A549 treated with CpdA at 1 μM for 4 hours (cell line): ENCODE measurements at places on chromosomes 3 and 15. TPM values are rescaled to one million over a fixed set of nuclear protein-coding genes. Genes with fewer than 3 reads are reported as not detected.

Gene TICRR
- total RNA-seq, result 12.8 to 15.7 TPM (median 14.9 TPM) in 5 replicates

Gene AADACL2
- total RNA-seq, result not detected in 5 replicates

Gene ERC2
- 0.09 TPM in 1 of 5 replicates, not detected in the others for total RNA-seq

Gene TRH
- total RNA-seq, result not detected in 5 replicates

Gene CASR
- total RNA-seq, result not detected in 5 replicates

Gene IGSF10
- 0.59 to 1.2 TPM (median 0.78 TPM) in 5 replicates for total RNA-seq

Gene NPAP1
- total RNA-seq, result not detected in 5 replicates

Gene MEF2A
- total RNA-seq, result 11.2 to 16.2 TPM (median 14.0 TPM) in 5 replicates

Gene CCDC174
- 10.8 to 16.7 TPM (median 12.8 TPM) in 5 replicates for total RNA-seq

Gene CSTA
- total RNA-seq, result 0.73 to 1.7 TPM (median 1.1 TPM) in 5 replicates

Gene ACTC1
- 0.22 to 0.63 TPM (median 0.37 TPM) in 5 replicates for total RNA-seq

Gene NEK10
- 0.84 to 1.5 TPM (median 1.2 TPM) in 5 replicates for total RNA-seq

Gene GOLGA8S
- 0.10 to 0.20 TPM (median 0.15 TPM) in 5 replicates for total RNA-seq

Gene B3GNT5
- total RNA-seq, result 13.8 to 18.3 TPM (median 15.2 TPM) in 5 replicates

Gene ZBTB47
- total RNA-seq, result 4.7 to 7.5 TPM (median 5.9 TPM) in 5 replicates

Gene SERPINI2
- total RNA-seq, result not detected in 5 replicates

Gene LACTB
- total RNA-seq, result 24.7 to 38.6 TPM (median 25.6 TPM) in 5 replicates

Gene GYG1
- 34.2 to 43.0 TPM (median 35.5 TPM) in 5 replicates for total RNA-seq

Gene ROPN1
- not detected in 5 replicates for total RNA-seq

Gene CCR8
- not detected in 5 replicates for total RNA-seq

Gene ACOX2
- total RNA-seq, result 6.7 to 13.0 TPM (median 10.9 TPM) in 5 replicates

Gene DPPA2
- not detected in 5 replicates for total RNA-seq

Gene PPP2R3A
- 2.3 to 3.8 TPM (median 2.9 TPM) in 5 replicates for total RNA-seq

Gene HACD2
- total RNA-seq, result 36.8 to 40.4 TPM (median 39.3 TPM) in 5 replicates
